Inflammatory macrophage treated with lipopolysaccharide for 1 hour (primary cell): ENCODE measurements at places on chromosomes 4 and X.

- no peak for DNase-seq
Observed at GRCh38 chr4:139558235-139559088, 2.4 kb upstream of the SETD7 start.

GRCh38 chrX:2262668-2263055 lies 238.1 kb downstream of the DHRSX start:
- no peak for DNase-seq

DNA sequence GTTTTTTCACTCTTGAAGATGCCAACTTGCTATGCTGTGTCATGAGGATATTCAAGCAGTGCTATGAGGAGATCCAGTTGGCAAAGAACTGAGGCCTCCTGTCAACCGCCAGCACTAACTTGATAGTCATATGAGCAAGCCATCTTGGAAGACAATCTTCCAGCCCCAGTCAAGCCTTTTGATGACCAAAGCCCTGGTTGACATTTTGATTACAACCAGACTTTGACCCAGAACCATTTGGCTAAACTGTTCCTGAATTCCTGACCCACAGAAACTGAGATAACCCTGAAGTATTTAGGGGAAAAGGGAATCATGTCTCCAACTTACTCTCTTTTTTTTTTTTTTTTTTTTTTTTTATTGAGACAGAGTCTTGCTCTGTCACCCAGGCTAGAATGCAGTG lies 32.9 kb downstream of the UGDH start:
- DNase-seq, result no peak

GRCh38 chr4:88286897-88287296 lies 2.5 kb upstream of the PPM1K start:
- DNase-seq, result no peak

DNA sequence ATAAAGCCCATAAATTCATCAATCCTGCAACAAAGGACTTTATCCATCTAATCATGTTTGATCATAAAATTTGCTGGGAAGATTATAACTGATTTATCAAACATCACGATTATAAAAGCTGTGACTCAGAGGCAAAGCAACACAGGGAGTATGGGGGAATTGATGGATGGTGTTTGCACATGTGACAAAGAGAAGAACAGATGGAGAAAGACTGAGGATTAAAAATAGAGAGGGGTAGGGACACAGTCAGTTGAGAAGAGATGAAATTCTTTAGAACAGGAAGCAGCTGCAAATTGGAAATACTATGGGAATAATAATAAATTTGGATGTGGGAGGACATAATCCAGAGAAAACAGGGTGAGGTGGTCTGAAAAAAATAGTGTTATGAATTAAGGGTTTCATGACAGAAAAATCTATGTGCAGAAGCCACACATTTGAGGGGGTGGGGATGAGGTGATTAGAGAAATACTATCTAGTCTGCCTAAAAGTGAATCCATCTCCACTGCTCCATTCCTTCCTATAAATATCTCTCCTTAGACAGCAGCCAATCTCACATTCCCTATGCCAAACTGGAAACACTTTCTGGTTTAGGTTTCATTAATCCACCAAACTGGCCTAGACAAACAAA lies 6.2 kb downstream of the PRR32 start:
- no peak for DNase-seq

- no peak for DNase-seq
Observed at GRCh38 chrX:108271397-108271787, 166.8 kb downstream of the COL4A6 start.

- DNase-seq, result no peak
Observed at GRCh38 chrX:74510401-74510800, 89.1 kb downstream of the SLC16A2 start.
